ENCODE measurements at places on chromosomes 6 and 20.

GRCh38 chr6:45074439-45074838 is 253.7 kb upstream of the RUNX2 start:
- DNase-seq, result peak; percentile 15

DNA sequence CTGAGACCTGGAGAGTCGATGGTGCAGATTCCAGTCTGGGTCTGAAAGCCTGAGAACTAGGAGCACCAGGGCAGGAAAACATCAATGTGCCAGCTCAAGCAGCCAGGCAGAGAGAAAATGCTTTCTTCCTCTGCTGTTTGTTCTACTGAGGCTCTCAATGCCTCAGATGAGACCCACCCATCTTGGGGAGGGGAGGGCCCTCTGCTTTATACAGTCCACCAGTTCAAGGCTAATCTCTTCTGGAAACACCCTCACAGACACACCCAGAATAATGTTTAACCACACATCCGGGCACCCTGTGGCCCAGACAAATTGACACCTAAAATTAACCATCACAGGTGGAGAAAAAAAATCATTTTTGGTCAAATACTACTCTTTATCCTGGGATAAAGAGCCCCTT is 89.3 kb upstream of the SLC22A23 start:
- no peak for DNase-seq

DNA sequence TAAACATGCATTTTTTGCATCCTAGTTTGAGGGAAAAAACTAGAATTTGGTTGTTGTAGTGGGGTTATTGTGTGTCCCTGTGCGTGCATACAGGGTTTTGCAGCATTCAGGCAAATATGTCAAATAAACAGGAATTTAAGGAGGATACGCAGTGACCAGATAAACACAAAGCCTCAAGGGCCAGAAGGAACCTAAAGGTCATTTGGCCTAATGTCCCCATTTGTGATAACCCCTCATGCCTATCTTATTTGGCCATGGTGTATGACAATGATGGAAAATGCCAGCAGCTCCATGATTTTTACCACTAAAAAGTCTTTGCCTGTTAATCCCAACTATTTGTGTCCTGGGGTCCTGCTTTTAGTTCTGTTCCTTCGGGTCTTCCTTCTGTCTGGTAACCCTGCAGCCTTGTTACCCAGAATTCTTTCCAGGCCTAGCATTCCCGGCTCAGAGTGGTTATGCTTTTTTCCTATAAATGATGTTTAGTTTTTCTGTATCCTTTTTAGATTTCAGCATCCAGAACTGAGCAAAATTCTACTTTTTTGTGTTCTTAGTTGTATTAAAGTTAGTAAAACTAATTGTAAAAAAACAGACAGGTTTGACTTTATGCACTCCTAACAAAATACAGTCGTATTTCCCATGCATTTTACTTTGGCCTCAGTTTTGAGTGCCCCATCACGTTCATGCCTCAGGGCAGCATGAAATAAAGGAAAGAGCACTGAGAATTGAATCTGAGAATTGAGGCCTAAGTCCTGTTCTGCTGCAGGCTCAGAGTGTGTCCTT is 4.4 kb downstream of the STX16 start:
- DNase-seq, result no peak

- DNase-seq, result peak; percentile 9
Observed at GRCh38 chr6:129476810-129477209, 233.2 kb downstream of the ARHGAP18 start.

DNA sequence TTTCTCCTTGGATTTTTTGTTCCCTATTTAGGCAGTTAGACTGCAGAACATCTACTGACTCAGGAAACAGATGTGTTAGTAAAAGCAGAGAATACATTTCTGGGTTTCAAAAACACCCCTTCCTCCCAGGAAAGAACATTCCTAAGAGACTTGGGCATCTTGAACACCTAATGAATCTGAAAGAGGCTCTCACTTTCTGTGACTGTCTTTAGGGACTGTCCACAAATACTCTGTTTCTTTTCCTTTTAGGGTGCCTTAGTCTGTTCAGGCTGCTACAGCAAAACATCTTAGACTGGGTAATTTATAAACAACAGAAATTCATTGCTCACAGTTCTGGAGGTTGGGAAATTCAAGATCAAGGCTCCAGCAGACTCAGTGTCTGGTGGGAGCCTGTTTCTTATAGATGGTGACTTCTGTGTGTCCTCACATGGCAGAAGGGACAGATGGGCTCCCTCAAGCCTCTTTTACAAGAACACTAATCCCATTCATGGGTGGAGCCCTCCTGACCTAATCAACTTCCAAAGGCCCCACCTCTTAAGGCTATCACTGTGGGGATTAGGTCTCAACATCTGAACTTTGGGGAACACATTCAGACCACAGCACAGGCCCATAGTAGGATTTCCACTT is 19.4 kb upstream of the CCN5 start:
- peak; percentile 66 for DNase-seq

DNA sequence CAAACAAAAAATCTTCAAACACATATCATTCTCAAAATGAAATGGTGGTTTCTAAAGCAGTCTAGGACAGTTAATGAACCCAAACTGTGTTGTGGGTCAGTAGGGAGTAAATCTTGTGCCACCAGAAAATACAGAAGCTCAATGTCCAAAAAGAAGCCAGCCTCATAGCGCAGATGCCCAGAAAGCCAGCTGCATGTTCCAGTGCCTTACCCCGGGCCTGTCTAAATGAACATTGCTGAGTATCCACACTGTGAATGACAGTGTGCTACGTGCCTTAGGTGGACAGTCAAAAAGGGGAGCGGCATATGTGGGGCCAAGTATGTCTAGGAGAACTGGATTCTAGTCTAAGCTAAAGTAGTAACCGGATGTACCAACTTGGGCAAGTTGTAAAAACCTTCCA is 10.9 kb downstream of the FYN start:
- DNase-seq, result no peak

DNA sequence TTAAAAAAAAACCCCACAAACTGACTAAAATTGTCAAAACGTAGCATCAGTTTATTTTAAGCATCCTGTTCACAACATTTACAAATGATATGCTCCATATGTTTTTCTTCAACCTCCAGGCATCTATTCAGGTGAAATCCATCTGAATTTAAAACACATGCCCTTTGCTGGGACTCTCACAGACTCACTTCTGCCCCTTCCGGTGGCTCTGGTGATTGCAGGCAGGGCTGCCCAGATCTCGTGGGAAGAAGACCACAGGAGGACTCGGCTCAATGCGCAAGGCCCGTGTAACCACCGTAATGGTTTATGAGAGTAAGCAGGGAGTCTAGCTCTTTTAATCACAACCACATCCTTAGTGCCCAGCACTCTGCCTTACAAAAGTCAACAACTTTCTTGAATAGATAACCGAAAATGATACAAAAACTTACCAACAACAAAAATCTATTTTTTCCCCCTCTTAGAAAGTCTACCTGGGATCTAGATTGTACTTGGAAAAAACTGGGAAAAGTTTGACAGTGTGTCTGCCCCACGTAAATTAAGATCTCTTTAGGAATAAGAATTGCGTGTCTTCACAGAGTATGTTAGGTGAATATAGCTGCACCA is 139.1 kb downstream of the KIF16B start:
- peak; percentile 28 for DNase-seq

- no peak for DNase-seq
Observed at GRCh38 chr20:52139986-52140385, 51.6 kb downstream of the ZFP64 start.

- DNase-seq, result peak; percentile 43
Observed at GRCh38 chr6:71080826-71081225, 124.0 kb upstream of the B3GAT2 start.

GRCh38 chr6:166545156-166546034 is 41.1 kb downstream of the RAMACL start:
- DNase-seq, result no peak

GRCh38 chr6:88705601-88706000 is 257.8 kb downstream of the RNGTT start:
- no peak for DNase-seq

- no peak for DNase-seq
Observed at GRCh38 chr20:34315236-34315635, 12.1 kb upstream of the AHCY start.

DNA sequence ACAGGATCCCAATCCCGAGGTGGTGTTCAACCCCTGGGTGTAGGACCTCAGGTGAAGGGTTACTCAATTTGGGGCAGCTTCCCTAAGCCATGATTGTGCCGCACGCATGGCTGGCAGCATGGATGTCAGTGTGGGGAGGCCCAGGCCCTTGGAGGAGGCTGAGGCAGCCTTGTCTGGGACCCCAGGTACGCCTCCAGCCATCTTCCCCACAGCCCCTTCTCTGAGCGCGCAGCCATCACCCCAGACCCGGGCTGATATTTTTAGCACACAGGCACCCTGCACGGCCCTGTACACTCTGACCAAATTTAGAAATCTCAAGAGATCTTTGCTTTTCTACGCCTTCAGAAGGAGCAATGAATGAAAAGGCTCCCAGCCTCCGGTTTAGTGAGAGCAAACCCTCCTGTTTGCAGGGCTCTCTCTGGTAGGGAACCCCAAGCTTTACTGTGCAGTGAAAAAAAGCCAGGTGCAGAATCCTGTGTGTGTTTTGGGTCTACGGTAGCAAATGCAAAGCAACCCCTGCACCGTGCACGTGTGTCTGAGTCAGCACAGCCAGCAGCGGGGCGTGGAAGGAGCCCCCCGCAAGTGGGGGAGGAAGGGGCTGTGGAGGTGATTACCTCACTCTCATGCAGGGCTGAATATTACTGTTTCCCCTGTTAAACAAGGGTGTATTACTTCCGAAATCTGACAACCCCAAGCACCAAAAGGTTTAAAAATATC is 44.3 kb downstream of the CTCFL start:
- no peak for DNase-seq

DNA sequence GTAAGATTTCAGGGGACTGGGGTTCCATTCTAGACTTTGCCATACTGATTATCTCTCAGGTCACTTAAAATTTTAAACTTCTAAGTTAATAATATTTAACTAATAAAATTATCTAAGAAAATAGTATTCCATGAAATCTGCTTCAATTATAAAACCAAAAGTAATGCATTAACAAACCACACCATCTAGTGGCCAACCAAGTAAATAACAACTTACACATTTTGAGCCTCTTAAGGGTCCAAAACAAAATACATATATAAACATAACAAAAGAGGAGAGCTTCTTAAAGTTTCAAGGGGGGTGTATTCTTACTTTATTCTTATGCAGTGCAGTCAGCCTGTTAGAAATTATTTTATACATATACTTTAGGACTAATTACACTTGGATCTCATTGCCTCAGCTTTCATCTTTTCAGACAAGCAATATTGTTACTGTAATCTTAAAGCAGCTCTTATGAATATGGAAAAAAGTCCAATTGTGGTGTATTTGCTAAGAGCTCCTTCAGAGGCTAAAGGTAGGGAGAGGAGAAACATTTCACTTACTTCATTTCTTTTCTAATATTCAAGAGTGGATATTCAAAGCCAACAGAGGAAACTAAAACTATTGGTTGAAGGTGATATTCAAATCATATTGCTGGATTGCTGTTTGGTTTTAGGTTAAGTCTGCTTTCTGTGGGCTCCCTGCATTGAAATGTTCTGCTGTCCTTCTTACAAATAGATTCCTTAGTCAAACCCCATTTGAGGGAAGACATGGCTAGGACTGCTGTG is 199.7 kb upstream of the SIM1 start:
- DNase-seq, result peak; percentile 62

DNA sequence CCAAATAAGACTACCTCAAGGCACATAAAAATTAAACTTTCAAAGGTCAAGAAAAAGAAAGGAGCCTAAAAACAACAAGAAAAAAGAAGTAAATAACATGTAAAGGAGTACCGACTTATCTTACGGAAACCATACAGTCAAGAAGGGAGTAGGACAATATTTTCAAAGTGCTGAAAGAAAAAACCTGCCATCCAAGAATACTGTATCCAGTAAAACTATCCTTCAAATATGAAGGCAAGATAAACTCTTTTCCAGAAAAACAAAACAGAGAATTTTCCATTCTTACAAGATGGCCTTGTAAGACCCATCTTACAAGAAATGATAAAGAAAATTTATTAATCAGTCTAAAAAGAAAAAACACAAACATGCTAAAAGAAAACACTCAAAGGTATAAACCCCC is 302.2 kb downstream of the LMBRD1 start:
- no peak for DNase-seq

DNA sequence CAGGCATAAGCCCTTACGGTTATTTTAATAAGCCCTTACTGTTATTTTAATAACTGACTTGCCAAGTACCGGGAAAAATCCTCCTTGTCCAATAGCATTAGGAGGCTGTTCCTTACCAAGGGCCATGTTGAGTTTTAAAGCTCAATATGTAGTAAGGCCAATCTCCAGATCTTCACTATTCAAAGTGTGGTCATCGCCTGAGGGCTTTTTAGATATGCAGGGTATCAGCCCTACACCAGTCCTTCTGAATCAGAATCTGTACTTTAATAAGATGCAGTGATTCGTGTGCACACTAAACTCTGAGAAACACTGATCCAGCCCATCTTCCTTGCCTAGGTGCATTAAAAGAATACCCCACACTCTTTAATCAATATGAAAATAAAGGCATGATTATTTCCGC is 72.8 kb upstream of the ZNF133 start:
- DNase-seq, result no peak

DNA sequence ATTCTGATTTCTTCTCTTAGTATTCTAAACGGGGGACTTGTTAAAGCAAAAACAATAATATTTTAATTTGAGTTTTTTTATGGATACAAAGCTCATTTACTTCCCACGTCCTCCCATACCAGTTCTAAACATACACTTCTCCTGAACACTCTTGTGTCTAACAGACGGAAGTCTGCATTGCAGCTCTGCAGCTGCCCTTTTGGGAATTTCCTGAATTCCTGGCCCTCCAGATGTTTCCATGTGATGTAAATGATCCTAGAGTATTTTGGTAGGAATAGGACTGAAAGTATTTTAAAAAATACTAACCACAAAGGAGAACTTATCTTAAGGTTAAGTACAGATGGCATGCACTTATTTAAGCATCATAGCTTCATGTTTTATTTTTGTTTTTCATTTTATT is 886.7 kb downstream of the TBC1D32 start:
- no peak for DNase-seq

- no peak for DNase-seq
Observed at GRCh38 chr20:21019814-21020658, 86.1 kb downstream of the LINC00237 start.

GRCh38 chr6:42448391-42448790 is 3.3 kb downstream of the TRERF1 start:
- DNase-seq, result no peak
